ENCODE measurements at places on chromosomes 4 and X. TPM values are rescaled to one million over a fixed set of nuclear protein-coding genes. Genes with fewer than 3 reads are reported as not detected.

CXCL11 gene
- total RNA-seq, result not detected

ASB12 gene
- total RNA-seq, result not detected

EGF gene
- not detected for total RNA-seq

HAUS7 gene
- total RNA-seq, result 73.8 TPM

DNA sequence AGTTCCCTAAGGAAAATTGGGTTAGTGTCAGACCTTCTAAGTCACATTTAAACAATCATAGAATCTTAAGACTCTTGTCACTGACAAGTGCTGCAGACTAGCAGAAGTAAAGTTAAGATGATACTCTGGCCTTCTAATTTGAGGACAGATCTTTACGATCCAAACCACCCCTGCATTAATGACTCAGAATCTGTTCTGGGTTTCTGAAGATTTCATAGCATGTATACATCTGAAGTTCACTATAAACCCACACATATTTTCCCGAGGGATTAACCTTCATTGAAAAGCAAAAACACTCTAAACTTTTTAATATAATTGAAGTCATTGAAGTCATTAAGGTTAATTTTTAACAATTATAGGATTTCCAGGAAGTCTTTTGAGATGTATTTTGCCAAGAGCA, 674.3 kb downstream of the IQCM start:
- DNase-seq, result no peak

GRCh38 chrX:115408771-115409400, 119.4 kb downstream of the LUZP4 start:
- DNase-seq, result no peak

DNA sequence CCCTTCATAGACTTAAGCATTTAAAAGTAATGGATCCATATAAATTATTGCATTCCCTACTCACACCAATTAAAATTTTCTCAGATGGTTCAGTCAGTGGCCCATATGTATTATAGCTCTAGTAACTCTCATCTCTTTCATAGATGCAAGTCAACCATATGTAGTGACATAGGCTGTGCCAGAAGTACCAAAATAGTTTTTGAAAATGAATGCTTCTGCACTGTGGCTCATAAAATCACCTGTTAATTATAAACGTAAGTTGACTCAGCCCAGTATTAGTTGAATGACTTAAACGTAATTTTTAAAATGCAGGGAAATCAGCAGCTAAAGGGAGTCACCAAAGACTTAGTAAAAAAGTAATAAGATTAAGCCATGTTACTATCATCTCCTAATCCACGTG, 143.8 kb downstream of the PPARGC1A start:
- DNase-seq, result no peak

DNA sequence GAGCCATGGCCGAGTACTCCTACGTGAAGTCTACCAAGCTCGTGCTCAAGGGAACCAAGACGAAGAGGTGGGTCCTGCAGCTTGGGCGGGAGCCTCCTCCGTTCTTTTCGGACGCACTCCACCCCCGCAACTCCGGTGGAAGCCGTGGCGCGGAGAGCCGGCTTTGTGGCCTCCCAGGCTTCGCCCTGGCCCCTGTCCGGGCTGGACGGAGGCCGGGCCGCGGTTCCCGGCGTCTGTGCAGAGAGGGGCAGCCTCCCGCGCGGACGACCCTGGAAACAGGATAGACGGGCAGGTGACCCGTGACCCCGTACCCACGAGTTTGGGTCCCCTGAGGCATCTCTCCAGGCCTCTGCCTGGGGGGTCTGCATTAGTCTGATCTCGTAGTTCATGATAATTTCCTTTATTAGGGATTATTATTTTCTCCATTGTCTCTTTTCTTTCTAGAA, 356 bp downstream of the FRG1 start:
- no peak for DNase-seq

DNA sequence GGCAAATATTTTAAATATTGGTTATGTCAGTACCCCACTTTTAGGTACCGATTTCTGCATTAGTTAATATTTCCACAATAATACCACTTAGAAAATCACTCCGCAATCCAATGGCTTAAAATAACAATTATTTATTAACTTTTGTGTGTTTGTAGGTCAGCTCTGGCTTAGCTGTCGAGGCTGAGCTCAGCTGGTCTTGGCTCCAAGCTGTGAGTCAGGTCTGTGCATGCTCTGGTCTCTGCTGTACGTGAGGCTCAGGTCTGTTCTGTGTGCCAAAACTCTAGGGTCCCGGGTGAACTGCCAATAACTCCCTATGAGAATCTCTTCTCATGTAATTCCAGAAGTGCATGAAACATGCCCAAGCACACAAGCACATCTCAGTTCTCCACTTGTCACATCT, 245.8 kb upstream of the GK2 start:
- no peak for DNase-seq

- DNase-seq, result no peak
Measured at GRCh38 chr4:76626686-76627465, 191.8 kb downstream of the SHROOM3 start.

- DNase-seq, result no peak
Measured at GRCh38 chr4:117889978-117890377, 144.3 kb upstream of the NDST3 start.

DNA sequence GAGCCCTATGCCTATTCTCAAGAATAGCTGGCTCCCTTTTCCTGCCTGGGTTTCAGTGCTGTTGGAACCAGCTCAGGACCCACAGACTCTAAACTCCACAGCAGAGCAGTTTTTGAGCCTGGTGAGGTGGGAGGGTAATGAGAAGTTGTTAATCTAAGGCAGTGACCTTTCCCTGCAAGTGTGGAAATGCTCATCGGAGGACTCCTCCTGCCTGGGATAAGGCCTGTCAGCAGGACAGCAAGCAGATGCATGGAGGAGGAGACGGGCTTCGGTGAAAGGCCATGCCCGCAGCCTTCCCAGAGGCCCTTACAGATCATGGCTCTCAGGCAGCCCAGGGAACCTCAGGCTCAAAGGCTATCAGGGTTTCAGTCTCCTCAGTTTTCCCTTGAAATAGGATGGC, 70.0 kb upstream of the SHISA3 start:
- DNase-seq, result no peak

Data from CD8-positive, alpha-beta memory T cell (primary cell).